Naive thymus-derived CD8-positive, alpha-beta T cell (primary cell): ENCODE measurements at places on chromosomes 1 and 21.

GRCh38 chr1:244104309-244105060, 53.4 kb downstream of the ZBTB18 start:
- no peak for DNase-seq

DNA sequence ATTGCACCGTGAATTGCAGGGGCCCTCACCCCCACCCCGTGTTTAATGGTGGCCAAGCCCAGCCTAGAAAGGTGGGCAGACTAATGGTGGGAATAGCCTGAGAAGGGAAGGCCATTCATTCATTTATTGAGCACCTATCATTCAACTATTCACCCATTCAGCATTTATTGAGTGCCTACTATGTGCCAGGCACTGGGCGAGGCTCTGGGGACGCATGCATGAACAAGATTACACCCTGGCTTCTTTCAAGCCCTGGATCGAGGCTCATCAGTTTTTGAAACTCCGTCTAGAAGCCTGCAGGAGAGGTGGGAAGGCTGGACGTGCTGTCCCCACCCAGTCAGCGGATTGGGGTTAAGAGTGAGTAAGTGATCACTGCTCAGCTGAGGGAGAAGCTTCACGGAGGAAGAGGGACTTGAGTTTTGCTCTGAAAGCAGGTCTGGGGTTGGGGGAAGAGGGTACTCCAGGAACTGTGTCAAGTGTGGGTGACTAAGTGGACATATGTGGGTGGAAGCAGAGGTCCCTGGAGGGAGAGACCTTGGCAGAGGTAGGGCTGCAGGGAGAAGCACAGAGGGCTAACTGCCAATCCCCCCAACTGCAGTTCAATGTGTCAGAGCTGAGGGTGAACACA, 35.6 kb downstream of the MEF2D start:
- no peak for DNase-seq

DNA sequence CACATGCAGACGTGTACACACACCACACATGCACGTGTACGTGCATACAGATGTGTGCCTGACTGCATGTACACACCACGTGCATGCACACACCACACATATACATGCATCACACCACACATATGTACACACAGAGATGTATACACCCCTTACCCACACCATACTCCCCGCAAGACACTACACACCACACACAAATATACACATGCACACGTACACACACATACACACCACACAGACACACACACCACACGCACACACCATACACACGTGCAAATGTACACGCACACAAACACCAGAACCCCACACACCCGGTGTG, 9.7 kb downstream of the ITGB2 start:
- no peak for DNase-seq

GRCh38 chr1:17065666-17066065, 11.8 kb upstream of the SDHB start:
- DNase-seq, result no peak

DNA sequence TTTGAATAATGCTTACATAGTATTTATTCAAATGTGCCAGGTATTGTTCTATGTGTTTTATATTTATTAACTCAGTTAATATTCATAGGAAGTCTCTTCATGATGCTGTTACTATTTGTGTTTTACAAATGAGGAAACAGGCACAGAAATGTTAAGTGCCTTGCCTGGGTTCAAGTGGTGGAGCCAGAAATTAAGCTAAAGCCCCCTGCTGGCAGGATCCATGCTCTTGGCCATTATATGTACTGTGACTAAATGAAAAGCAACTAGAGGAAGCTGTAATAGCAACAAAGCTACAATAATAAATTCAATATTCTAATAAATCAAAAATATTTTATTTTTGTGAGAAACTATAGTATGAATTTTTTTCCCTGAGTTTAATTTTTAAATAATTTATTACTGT, 30.0 kb downstream of the IARS2 start:
- no peak for DNase-seq

DNA sequence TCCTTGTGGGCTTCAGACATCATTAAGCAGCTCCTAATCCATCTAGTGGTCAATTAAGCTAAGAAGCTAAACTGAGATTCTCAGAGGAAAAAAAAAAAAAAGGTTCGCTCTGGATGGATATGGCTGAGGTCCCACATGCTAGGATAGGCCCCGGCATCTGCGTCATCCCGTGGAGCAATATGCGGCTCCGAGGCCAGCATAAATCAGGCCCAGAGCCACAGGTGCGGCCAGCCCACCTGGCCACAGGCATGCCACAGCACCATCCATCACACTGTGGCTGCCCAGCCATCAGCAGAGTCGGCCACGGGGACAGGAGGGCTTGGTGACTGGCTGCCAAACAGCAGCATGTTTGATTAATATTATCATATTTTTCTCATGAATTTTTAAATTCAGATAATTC, 106.9 kb upstream of the TIAM1 start:
- DNase-seq, result no peak
